ENCODE measurements at places on chromosomes 1 and 21.

DNA sequence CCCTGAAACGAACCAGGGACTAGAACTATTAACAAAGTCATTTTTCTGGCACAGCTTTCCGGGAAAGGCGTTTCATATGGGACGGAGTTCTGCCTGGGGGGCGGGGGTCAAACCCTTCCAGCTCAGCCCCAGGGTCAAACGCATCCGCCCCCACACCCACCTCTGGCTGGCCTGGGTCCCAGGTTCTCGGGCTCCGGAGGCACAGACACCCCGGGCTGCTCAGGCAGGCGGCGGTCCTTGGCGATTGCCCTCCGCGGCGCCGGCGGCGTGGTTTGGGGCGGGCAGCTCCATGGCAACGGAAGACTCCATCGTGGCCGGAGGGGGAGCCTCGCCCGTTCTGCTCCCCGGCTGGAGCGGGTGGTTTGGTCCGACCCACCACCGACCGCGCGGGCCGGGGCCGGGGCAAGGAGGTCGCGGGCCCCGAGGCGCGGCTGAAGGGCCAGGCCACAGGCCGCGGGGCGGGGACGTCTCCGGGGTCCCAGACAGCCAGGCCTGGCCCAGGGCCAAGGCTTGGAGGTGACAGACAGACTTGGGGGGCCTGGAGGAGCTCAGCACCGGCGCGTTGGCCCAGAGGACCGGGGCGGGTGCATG, at the start of gene CFAP74:
Gene CFAP74 (minus strand): TSS at position 246 of the 591 bp plus-strand sequence. CDS start 12,830 bp downstream, outside the sequence.
- DNase-seq, result no peak

DNA sequence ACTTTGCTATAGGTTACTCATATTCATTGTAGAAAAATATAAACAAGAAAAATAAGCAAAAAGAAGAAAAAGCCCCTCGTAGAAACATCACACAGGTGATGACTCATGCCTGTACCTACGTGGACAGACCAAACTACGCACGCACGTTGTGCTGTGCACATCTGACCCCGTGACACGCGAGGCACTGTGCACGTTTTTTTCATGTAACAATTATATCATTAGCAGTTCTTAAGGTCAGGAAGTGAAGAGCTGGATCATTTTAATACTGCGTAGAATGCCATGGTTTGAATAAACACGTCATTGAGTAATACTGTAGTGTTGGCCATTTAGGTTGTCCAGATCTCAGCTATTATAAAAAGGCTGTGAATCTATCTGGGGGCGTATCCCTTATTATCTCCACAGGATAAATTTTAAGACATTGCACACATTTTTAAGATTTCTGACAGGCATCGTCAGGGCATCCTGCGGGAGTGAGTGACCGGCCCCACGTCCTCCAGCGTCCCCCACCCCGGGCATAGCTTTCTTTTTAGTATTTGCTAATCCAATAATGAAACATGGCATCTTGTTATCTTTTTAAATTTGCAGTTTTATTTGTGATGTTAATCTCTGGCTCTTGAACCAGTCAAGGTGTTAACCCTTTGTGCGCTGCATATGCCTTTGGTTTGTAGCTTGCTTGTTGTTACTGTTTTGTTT, 23.4 kb upstream of the ADARB1 start:
- no peak for DNase-seq

DNA sequence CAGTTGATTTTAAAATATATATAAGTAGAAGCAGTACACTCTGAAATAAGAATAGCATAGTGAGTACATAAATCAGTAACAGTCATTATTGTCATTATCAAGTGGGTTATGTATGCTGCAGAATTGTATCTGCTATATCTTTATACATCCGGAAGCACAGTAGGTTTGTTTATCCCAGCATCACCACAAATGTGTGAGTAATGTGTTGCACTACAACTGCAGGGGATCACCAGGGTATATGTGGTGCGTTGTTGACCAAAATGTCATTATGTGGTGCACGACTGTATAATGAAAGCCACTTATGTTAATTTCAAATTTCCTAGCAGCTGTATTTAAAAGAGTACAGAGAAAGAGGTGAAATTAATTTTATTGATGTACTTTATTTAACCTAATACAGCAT, 87.7 kb upstream of the GADD45A start:
- no peak for DNase-seq

- no peak for DNase-seq
These were observed 3.3 kb upstream of the FMOD start for GRCh38 chr1:203354246-203354645.

GRCh38 chr21:33977721-33978369, 62.2 kb upstream of the ATP5PO start:
- DNase-seq, result no peak

DNA sequence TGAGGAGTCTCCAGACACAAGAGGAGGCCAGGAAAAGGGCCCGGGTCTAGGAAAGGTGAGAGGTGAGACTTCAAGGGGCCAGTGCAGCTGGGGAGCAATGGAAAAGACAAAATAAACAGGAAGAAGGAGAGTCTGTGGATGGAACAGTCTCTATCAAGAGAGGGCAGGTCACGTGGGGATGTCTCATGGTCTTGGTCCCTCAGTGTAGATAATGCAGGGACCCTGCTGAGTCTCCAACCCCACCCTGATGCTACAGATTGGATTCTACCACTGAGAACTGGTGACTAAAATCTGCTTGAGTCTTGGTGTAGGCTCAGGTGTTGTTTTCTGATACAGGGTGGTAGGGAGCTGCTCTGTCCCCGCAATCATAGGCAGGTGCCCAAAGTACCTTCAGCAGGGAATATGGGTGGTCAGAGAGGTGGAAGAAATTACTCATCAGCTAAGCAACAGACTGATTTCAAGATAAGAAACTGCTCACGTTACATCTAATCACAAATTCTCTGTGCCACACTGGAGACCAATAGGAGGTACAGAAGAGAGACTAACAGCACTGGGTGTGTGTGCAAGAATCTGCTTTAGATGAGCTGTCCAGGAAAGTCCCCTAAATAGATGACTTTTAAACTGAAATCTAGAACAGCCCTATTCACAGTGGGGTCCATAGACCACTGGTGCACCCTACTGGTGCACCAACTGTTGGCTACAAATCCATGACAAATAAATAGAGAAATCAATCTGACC, 101.5 kb upstream of the TLR5 start:
- DNase-seq, result no peak

DNA sequence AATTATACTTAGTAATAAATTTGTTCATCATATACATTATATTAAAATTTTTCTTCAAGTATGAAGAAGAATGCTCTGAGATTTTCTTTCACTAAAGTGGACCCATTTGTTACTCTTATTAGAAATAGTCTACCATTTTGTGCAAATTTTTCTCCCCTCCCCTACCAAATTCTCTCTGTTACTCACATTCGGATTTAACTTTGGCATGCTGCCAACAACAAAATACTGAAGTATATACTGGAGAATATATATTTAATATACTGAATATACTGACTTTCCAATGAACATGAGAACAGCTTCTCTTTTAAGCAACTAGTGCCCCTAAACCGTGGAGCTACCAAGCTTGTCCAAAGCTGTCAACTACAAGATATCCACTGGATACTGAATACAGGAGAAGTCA, 57.2 kb downstream of the CENPF start:
- no peak for DNase-seq

- no peak for DNase-seq
These were observed 138.3 kb downstream of the RYR2 start for GRCh38 chr1:237180256-237180655.

- no peak for DNase-seq
These were observed 2.4 kb downstream of the NTPCR start for GRCh38 chr1:232952514-232953499.

DNA sequence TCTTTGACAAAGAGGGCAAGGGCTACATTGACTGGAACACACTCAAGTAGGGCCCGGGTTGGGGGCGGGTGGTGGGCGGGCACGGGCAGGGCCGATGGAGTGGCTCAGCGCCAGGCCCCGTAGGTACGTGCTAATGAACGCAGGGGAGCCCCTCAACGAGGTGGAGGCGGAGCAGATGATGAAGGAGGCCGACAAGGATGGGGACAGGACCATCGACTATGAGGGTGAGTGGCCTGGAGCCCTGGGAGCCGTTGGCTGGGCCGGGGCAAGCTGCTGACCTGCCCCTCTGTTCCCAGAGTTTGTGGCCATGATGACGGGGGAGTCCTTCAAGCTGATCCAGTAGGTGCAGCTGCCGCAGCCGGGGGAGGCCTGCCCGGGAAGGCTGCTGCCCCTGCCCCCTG, 1.8 kb downstream of the CALML6 start:
- DNase-seq, result no peak

DNA sequence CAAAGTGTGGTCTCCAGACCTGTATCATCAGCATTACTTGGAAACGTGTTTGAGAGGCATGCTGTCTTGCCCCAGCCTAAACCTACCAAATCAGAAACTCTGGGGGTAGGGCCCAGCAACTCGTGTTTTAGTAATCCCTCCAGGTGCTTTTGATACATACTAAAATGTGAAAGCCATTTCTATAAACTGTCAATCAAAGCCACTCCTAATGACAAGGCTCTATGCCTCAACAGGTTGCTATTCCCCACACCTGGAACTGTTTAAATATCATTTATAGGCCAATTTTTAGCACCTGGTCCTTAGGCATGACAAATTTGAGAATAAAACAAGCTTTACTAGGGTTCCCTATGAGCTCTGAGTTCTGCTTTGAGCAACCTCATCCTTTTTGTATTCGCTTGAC, 158.7 kb upstream of the NR5A2 start:
- DNase-seq, result no peak

DNA sequence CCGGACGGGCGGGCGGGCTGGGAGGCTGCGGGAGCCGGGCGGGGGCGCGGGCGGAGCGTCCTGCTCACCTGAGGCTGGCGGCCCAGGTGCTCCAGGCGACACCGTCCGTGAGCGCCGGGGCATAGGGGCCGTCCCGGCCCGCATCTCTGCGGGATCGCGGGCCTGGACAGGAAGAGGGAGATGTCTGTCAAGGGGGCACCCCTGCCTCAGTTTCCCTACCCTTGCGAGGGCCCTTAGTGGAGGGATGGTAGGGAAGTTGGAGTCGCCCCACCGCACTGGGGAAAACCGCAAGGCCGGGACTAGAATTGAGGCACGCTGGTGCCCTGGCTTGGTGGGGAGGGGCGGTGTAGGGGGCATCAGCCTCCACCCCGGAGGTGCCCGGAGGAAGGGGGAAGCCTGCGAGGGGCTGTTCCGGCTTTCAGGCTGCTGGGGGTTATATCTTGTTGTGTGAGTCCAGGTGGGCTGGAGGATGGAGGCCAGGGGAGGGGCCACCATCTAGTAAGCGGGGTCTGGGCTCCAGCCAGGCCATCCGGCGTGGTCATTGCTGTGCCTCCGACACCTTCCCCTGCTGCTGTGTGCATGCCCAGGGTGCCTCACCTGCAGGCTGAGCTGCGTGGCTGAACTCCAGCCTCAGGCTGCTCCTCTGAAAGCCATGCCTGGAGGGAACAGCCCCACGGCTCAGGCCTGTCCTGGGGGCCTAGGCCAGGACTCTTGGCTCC, 580 bp downstream of the VWA1 start:
- DNase-seq, result no peak

- DNase-seq, result no peak
These were observed 28.4 kb upstream of the AHCTF1 start for GRCh38 chr1:246959944-246960693.

DNA sequence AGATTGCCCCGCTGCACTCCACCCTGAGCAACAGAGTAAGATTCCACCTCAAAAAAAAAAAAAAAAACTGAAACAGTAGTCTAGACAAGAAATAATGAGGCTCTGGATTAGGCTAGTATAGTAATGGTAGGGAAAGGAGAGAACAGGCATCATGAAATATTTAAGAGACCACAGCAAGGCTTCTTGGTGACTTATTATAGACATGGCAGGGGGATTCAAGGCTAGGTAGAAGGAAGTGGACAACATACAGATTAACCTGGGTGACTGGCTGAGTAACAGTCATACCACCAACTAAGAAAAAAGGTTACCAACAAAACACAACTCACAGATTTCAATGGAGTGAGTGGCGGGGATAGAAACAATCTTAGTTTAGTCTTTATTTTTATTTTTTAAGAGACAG, 8.3 kb downstream of the NVL start:
- DNase-seq, result no peak

DNA sequence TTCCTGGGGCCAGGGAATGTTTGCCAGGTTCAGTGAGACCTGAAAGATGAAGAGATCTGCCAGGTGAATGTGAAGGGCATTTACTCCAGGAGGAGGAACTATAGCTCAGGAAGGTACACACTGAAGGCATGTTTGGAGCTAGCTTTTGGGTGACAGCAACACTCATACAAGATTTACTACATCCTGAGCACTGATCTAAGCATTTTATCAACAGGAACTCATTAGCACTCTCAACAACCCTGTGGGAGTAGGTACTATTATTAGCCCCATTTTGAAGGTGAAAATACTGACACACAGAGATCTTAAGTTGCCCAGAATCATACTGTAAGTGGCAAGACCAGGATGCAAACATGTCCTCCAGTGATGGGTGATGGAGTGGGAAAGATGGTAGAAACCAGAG, 6.7 kb downstream of the GADD45A start:
- DNase-seq, result no peak

DNA sequence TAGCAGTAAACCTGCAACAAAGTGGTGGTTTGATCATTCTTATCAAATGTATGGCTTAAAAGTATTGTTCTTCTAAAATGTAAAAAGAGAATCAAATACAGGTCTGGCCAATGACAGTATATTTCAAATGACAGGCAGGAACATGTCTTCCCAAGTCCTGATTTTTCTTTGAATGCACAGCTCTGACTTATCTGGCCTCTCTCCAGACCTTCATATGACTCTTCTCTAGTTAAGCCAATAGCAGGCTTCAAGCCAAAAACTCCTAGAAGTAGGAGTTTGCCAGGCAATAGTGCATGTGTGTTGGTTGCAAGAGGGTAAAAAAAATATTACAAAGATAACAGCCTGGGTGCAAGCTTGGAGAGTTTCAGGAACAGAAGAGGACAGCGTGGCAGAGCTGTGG, 345.5 kb downstream of the SMYD3 start:
- no peak for DNase-seq

Measured in stimulated activated CD4-positive, alpha-beta T cell treated with anti-CD3 and anti-CD28 coated beads, Interleukin-1b, Interleukin-23, amount 100 ng/mL, for 1 hour (primary cell).